Stimulated activated CD4-positive, alpha-beta T cell treated with anti-CD3 and anti-CD28 coated beads, Interleukin-1b, Interleukin-23, amount 100 ng/mL, for 48 hours (primary cell): ENCODE measurements at places on chromosomes 11 and 22.
A peak's percentile ranks its signal among the peaks of the same experiment; 100 is the strongest.

DNA sequence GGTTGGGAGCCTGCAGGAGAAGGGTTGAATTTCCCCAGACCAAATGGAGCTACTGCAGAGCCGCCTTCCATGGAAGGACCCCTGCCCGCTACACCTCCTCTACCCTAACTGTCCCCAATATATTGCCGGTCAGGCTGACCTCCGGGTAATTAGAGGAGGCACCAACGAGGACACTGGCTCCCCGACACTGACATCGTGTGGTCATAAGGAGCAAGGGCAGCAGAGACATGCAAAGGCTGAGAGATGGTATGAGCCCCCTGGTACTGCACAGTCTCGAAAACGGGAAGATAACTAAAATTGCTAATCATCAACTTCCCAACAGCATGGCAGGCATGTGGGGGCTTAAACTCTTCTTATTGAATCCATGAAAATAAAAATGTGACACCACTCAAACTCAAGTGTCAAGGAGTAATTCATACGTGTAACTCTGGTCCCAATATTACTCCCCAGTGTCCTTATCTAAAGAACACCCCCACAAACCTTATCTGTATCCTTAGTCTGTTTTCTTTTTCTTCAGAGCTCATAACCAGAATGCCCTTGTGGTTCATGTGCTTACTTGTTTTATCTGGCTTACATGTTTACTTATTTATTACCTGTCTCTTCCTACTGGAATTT lies 4.4 kb downstream of the CAVIN3 start:
- peak; percentile 20 for DNase-seq

GRCh38 chr11:16854979-16855378 lies 116.5 kb downstream of the C11orf58 start:
- no peak for DNase-seq

GRCh38 chr11:23539556-23539955 lies 679.3 kb upstream of the CCDC179 start:
- DNase-seq = no peak

- no peak for DNase-seq
Observed at GRCh38 chr11:13333456-13333957, 55.9 kb downstream of the BMAL1 start.

DNA sequence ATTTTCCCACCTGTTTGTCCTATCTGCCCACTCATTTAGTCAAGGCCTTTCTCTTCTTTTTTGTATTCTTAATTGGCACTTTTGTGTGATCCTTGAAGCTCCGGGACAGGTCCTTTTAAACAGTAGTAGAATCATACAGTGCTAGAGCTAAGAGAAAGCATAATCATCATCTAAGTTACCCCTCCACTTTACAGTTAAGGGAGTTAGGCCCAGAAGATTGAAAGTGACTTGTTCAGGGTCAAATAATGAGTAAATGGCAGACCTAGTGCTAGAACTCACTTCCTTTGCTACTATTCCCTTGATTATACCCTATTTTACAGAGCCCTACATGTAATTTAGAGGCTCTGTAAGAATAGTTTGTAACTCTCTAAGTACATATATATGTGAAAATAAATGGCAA lies 2.5 kb downstream of the USP47 start:
- no peak for DNase-seq

- DNase-seq = no peak
Observed at GRCh38 chr22:30208631-30209603, 37.6 kb downstream of the LIF start.

DNA sequence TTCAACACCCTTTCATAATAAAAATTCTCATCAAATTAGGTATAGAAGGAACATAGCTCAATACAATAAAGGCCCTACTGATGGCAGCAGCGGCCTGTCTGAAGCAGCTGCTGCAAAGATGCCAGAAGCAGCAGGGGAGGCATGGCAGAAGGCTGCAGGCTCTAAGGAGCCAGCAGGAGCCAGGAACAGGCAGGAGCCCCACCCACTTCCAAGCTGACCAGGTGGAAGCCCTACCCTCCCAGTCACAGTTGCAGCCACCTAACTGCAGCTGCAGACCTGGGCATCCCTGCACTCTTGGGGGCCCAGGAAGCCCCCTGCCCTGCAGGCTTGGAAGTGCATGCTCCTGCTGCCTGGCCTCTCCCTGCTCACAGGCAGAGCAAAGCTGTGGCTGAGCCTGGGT lies 18.2 kb upstream of the OR6A2 start:
- no peak for DNase-seq

DNA sequence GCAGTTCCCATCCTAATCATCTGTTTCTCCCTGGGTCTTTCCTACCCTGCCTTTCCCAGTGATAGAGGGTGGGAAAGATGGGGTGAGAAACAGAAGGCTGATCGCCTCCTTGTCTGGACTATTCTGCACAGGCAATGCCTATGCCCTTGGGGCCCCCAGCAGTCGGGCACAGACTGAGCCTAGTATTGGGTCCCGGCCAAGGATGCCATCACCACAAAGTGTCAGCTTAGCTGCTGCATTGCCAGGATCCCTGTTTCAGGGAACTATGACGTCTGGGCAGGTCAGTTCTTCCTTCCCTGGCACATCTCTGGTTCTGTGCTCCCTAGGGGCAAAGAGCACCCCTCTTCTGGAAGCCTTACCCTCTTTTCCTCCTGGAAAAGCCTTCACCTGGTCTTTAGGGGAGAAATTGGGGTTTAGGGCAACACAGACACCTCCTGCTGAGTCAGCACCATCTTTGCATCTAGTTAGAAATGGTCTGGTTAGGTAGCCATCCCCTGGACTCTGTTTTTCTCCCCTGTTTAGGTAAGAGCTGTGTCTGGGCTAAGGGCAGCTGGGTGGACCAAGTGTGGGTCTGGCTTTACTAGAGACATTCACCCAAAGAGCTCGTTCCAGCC lies 2.1 kb downstream of the ADAMTS8 start:
- no peak for DNase-seq

DNA sequence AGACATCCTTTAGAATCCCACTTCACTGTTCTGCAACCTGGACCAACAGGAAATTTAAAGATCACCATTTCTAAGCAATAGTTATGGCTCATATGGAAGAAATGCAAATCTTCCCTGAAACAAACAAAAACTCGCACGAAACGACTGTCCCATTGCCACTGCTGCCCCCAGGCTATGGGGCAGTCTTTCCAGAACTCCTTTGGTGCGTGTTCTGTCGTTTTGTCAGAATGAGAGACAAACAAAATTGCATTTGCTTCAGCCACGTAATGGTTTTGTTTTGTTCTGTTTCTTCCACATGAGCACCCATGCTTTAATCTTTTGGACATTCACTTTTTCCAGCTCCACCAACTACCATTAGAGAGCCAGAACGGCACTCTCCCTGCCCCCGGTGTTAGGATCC lies 10.8 kb upstream of the FBLN1 start:
- no peak for DNase-seq

GRCh38 chr11:31810779-31811647 lies at the start of gene PAX6:
Gene PAX6 (minus strand): TSS chr11:31811322. CDS start chr11:31806411, 4,911 bp downstream.
- peak; percentile 53 for DNase-seq

DNA sequence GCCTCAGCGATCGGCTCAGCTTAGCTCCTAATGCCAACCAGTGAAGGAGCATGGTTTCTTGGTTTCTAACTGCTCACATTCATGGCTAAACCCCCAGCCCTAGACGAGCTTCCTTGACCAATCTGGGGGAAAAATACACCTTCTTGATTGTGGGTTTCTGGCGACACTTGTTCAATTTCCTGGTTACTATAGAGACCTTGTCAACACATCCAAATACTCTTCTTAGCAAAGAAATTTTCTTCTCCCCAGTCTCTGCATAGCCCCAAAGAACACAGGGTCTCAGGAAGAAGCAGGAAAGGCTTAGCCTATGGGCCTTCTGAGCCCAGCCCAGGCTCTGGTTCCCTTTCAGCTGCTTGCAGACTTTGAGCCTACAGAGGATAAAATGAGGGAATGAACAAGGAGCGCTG lies 88.5 kb upstream of the SYT13 start:
- no peak for DNase-seq

- no peak for DNase-seq
Observed at GRCh38 chr11:64989416-64989815, 7.4 kb downstream of the BATF2 start.

- DNase-seq = no peak
Observed at GRCh38 chr11:76758311-76758710, 24.8 kb upstream of the TSKU start.

DNA sequence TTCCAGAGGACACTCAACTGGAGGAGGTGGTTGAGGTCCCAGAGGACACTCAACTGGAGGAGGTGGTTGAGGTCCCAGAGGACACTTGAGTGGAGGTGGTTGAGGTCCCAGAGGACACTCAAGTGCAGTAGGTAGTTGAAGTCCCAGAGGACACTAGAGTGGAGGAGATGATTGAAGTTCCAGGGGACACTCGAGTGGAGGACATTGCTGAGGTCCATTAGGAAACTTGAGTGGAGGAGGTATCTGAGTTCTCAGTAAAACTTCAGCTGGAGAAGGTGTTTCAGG lies 39.7 kb downstream of the ZNF195 start:
- DNase-seq = no peak

DNA sequence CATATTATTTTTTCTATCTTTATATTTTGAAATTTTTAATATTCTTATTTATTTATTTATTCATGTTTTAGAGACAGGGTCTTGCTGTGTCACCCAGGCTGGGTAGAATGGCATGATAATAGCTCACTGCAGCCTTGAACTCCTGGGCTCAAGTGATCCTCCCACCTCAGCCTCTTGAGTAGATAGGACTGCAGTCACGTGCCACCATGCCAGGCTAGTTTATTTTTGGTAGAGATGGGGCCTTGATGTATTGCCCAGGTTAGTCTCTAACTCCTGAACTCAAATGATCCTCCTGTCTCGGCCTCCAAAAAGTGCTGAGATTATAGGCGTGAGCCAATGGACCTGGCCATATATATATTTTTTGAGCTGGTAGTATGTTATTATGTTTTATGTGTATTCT lies 2.4 kb upstream of the SPDYC start:
- no peak for DNase-seq

DNA sequence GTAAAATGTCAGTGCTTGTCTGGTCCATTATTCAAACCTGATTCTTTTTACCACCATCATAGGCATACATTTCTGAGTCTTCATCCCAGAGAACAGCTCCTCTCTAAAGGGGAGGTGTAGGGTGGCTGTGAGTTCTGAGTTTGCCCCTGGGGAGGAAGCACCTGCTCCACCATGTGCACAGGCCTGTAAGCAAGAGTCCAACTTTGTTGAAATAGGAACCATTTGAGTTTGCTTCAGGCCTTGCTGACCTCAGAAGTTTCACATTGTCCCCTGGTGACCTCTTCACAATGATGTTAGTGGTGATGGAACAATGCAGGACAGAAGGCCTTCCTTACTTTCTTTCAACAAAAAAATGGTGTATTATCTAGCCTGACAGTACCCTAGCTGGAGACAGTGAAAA lies 54.6 kb upstream of the TOP3B start:
- no peak for DNase-seq

- DNase-seq = no peak
Observed at GRCh38 chr11:116473790-116474346, 298.9 kb downstream of the BUD13 start.

DNA sequence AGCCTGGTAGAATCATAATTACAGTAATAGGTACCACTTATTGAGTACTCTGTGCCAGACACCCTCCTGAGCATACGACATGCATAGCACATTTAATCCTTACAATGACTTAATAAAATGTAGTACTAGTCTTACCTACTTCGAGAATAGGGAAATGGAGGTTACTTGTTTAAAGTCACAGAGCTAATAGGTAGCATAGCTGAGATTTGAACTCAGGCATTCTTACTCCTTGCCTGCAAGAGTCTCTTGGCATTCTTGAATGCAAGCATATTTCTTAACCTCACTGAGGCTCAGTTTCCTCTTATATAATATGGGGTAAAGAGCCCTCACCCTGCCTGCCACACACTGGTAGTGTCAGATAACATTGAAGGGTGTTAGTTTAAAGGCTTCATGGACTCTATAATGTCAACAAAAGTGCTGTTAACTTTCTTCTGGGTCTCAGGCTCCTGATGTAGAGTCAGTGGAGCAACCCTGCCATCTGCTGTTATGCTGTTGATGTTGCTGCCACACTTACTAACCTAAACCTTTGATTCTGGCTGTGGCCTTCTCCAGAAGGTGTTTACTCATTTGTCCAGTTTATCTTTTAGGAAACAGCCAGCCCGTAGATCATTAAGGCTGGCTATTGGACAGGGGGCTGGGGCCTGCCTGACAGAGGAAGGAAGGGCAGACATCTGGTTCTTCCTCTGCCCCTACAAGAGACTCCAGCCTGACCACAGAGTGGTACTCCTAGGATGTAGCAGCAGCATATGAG lies 18.9 kb downstream of the LIMK2 start:
- DNase-seq = peak; percentile 16

- no peak for DNase-seq
Observed at GRCh38 chr11:133258751-133259150, 273.6 kb downstream of the OPCML start.

DNA sequence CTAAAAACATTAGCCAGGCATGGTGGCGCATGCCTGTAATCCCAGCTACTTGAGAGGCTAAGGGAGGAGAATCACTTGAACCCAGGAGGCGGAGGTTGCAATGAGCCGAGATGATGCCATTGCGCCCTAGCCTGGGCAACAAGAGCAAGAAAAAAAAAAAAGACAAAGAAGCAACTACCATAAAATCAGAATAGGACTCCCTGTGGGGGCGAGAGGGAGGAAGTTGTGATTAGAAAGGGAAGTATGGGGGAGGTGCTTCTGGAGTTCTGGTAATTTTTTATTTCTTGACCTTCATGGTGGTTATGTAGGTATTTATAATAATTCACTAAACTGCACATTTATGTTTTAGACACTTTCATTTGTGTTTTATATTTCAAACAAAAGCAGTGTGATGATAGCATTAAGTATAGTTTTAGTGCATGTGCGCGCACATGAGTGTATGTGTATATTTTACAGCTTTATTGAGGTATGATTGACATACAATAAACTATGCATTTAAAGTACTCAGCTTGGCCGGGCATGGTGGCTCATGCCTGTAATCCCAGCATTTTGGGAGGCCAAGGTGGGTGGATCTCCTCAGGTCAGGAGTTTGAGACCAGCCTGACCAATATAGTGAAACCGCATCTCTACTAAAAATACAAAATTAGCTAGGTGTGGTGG lies 43.5 kb downstream of the SIK2 start:
- DNase-seq = no peak

DNA sequence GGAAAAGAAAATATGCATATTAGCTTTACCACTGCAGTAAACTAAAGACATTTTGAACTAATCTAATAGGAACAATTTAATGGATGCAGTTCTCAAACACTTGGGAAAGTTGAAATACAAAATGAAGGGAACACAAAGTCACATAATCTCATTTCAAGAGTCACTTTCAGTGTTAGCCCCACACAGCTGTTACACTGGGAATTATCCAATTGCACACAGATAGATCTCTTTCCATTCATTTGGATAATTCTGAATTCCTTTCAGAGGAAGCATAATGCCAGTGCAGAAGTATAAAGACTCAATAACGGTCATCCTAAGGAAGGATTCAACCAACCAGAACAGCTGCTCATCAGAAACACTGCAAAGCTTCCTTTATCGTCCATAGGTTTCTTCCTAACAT lies 173.3 kb downstream of the GRIA4 start:
- no peak for DNase-seq
